Neural progenitor cell (in vitro differentiated cells): ENCODE measurements at places on chromosomes 1 and 21. TPM values are rescaled to one million over a fixed set of nuclear protein-coding genes. Genes with fewer than 3 reads are reported as not detected.

DNA sequence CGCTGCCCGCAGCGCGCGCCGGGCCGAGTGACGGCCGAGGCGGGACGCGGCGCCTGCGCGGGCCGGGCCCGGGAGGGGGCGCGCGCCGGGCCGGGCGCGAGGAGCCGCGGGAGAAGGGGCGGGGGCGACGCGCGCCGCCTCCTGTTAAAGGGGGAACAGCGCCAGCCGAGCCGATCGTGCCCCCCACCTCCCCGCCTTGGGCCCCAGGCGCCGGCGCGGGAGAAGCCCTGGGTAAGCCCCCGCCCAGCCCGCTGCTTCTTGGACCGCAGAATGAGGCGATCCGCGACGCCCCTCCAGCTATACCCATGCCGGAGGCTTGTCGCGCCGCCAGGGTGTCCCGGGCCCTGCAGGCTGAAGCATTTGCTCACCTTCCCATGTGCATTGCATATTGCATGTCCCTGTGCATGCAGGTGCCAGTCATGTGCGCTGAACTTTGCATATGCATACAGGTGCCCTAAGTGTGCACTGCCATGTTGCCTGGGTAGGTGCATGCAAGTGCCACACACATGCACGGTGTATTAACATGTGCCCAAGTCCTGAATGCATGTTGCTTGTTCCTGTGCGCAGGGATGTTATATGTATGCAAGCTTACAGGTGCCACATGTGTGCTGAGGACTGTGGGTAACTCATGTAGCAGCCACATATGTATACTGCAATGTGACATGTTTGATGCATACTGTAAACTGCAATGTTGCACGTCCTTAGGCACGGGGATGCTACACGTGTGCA lies at the start of gene ADGRB2:
TSS of gene ADGRB2 (minus strand) at position 29 of the 729 bp plus-strand sequence. CDS start 7,119 bp downstream, outside the sequence.
- peak; percentile 89 for DNase-seq

GRCh38 chr1:166988974-166989515 lies at the start of gene MAEL:
MAEL (plus strand) TSS chr1:166989280; CDS start chr1:166989353, 73 bp downstream.
- DNase-seq: no peak

- no peak for DNase-seq
These were observed 252.7 kb downstream of the DISC1 start for GRCh38 chr1:231879296-231879695.

FAAP20 gene
- total RNA-seq: 11.3 and 68.2 TPM in 2 replicates

GRCh38 chr1:160885042-160885441 lies at the start of gene ITLN1:
ITLN1 (minus strand) TSS chr1:160885180; CDS start chr1:160884877, 303 bp downstream.
- no peak for DNase-seq

KIF17 gene
- 2.2 and 4.0 TPM in 2 replicates for total RNA-seq

IL10 gene
- not detected in 2 replicates for total RNA-seq

DNA sequence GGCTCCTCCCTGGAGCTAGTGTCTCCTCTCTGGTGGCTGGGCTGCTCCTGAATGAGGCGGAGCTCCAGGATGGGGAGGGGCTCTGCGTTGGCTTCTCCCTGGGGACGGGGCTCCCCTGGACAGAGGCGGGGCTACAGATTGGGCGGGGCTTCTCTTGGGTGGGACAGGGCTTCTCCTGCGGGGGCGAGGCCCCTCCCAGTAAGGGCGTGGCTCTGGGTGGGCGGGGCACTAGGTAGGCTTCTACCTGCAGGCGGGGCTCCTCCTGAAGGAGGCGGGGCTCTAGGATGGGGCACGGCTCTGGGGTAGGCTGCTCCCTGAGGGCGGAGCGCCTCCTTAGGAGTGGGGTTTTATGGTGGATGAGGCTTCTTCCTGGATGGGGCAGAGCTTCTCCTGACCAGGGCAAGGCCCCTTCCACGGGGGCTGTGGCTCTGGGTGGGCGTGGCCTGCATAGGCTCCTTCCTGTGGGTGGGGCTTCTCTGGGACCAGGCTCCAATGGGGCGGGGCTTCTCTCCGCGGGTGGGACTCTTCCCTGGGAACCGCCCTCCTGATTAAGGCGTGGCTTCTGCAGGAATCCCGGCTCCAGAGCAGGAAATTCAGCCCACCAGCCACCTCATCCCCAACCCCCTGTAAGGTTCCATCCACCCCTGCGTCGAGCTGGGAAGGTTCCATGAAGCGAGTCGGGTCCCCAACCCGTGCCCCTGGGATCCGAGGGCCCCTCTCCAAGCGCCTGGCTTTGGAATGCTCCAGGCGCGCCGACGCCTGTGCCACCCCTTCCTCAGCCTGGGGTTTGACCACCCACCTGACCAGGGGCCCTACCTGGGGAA lies 22.7 kb upstream of the ARF1 start:
- peak; percentile 83 for DNase-seq

DNA sequence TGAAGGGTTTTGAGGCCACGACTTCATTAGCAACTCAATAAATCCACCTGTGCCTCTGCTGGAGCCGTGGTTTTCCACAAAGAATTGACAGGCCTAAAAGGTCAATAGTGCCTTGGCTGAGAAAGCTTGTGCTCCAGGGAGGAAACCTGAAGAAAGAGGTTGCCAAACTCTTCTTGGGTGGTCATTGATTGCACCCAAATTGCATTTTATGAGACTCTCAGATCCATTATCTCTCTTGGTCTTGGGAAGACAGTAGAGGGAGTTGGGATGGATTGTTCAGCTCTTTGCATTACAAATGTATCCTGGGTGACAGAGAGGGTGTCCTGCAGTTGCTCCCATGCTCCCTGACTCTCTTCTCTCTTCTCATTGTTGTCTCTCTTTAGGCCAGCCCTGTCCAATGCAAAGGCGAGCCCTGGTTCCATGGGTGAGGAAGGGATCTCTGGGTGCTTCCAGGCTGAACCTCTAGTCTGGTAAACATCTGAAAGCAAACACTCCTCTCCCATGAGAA lies 46.1 kb upstream of the HTR1D start:
- DNase-seq: peak; percentile 69
